Endodermal cell (in vitro differentiated cells): ENCODE measurements at places on chromosomes 6 and 20.
A peak's percentile ranks its signal among the peaks of the same experiment; 100 is the strongest.

GRCh38 chr6:134446896-134447295 is 129.0 kb upstream of the SGK1 start:
- DNase-seq = no peak

GRCh38 chr6:23654745-23655144 is 471.3 kb upstream of the NRSN1 start:
- DNase-seq = no peak

- DNase-seq = no peak
These were observed 88.4 kb downstream of the COL19A1 start for GRCh38 chr6:69954733-69955132.

GRCh38 chr6:24323632-24324337 is 34.1 kb downstream of the DCDC2 start:
- DNase-seq = no peak

DNA sequence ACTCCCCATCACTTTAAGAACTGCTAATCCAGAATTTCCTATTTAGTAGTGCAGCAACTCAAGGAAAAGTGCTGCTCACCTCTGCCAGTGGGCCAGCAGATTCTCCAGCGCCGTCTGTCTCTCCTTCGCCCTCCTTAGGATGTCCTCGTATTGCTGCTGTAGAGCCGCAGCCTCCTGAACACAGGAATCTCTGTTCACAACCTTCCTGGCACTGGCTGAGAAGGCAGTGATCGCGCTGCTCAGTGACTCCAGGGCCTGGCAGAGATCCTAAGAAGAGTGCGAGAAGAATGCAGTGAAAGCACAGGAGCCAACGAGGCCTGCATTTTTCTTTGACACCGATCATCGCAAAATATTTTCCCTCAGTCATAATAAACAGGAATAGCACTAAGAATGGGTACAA is 209.0 kb downstream of the SYNE1 start:
- peak; percentile 67 for DNase-seq

DNA sequence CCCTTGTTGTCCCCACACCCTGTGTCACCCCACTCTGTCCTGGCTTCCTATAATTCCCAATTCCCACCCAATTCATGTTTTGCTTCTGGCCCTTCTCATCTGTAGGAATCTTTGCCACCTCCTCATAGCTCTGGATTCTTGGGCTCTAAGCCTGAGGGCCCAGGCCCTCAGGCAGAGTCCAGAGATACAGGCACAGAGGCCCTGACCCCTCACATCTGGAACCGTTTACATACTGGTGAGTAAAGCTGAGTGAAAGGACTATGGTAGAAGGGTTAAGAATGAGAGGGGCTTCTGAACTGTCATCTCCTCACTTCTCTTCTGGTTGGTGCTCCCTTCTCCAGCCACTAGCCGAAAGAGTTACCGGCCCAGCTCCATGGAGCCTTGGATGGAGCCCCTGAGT is 13.6 kb downstream of the PRRC2A start:
- no peak for DNase-seq
